Sigmoid colon (tissue), 7 donors: ENCODE measurements at places on chromosomes 1 and 21. TPM values are rescaled to one million over a fixed set of nuclear protein-coding genes. Genes with fewer than 3 reads are reported as not detected.

- DNase-seq = no peak
Observed at GRCh38 chr1:175415129-175415712, 222.6 kb upstream of the KIAA0040 start.

GRCh38 chr1:246000638-246001015 is 506.5 kb downstream of the SMYD3 start:
- no peak for DNase-seq

DNA sequence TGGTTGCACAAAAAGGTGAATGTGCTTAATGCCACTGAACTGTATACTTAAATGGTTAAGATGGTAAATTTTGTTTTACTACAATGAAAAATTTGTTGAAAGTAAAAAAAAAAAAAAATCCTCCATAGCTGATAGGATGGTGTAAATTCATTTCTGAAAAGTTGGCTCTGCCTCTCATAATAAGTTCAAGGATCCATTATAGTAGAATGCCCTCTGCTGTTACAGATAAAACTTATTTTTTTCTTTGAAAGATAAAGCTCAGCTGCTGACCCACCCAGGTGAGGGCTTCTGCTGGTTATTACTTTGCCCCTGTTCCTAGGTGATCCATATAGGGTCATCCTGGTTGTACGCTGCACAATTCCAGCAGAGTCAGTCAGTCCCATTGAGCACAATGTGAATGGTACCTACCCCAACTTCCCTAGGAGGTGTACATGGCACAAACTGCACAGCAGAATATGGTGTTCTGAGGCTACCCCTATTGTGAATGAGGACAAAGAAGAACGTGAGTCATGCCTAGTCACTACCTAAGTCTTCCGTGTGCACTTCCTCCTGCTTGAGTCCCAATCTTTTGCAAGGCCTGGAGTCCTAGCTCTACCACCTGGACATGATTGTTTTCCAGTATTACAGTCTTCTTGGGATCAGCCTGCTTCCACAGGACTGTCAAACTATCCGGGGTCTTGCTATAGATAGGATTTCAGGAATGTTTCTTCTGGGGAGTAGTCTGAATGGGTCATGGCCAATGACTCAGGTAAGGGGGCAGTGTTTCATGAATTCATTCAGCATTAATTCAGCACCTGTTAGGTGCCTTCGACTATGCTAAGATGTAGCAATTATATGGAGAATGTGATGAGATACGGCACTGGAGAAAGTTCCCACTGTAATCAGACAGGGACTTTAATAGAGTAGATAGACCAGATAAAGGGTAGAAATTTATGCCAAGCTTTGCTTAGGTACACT is 20.8 kb upstream of the CD5L start:
- DNase-seq = no peak

DNA sequence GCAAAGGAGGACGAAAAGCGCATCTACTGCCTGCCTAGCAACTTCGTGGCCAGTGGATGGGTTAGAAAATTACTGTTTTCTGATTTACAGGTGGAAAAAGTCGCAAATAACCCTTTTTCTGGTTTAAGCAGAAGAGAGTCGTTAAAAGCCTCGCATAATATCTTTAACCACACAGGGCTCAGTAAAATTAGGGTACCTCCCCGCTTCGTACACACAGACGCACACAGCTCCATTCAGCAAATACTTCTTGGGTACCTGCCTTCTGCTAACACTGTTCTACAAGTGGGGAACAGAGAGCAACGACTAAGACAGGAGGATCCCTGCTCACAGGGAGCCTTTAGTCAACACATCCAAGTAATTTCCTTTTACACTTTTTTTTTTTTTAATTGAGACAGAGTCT is 704 bp downstream of the ALG6 start:
- DNase-seq = no peak

Gene NBPF10
- 0.71 TPM for total RNA-seq

- no peak for DNase-seq
Observed at GRCh38 chr1:33997127-33998036, 133.5 kb downstream of the HMGB4 start.

Gene GJA9
- not detected for total RNA-seq
